ENCODE measurements at places on chromosomes 5 and 9.
A peak's percentile ranks its signal among the peaks of the same experiment; 100 is the strongest.

DNA sequence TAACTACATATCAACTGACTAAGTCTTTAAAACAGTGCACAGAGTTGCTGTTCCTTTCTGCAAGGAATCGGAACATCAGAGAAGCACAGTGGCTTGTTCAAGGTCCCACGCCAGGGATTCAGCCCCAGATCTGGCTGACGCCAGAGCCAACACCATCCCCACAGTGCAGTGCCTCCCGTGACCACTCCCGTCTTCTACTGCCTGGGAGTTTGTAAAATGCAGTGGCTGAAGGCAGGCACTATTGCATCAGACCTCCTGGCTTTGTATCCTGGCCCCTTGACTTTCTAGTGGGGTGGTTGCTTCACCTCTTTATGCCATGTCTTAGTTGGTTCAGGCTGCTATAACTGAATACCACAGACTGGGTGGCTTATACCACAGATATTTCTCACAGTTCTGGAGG is 131.0 kb downstream of the NSG2 start:
- no peaks in the 10 kb centered on the region for H3K36me3 ChIP-seq
- H3K4me3 ChIP-seq = no peak overlapping the region
- H3K4me1 ChIP-seq = no peaks in the 10 kb centered on the region
- peaks cover 2% of the 10 kb centered on the region for H3K27me3 ChIP-seq

GRCh38 chr5:151896031-151896691 is 28.5 kb downstream of the GLRA1 start:
- H3K27ac ChIP-seq = no peak overlapping the region
- H3K4me3 ChIP-seq = no peak overlapping the region
- no peaks in the 10 kb centered on the region for H3K4me1 ChIP-seq
- no peak for DNase-seq
- no peaks in the 10 kb centered on the region for H3K27me3 ChIP-seq

DNA sequence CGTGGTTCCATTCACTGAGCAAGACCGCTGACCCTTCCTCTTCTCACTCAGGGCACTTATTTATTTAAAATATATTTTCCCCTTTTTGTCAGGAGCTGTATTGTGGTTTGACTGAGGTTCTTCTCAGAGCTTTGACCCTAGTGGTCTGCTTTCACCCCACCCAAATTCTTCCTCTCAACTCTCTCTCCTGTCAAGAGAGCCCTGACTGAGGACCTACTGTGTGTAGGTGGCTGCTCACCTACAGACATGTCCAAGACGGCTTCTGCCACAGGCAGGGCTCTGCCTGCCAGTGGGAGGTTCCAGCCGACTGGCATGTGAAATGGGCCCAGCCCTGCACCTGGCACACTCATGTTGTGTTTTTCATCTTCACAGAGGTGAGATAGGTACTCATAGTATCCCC is 5.2 kb downstream of the DCANP1 start:
- no peak for DNase-seq
- H3K27ac ChIP-seq = no peak overlapping the region
- peaks cover 22% of the 10 kb centered on the region for H3K4me1 ChIP-seq
- H3K36me3 ChIP-seq = no peaks in the 10 kb centered on the region
- H3K27me3 ChIP-seq = no peaks in the 10 kb centered on the region

DNA sequence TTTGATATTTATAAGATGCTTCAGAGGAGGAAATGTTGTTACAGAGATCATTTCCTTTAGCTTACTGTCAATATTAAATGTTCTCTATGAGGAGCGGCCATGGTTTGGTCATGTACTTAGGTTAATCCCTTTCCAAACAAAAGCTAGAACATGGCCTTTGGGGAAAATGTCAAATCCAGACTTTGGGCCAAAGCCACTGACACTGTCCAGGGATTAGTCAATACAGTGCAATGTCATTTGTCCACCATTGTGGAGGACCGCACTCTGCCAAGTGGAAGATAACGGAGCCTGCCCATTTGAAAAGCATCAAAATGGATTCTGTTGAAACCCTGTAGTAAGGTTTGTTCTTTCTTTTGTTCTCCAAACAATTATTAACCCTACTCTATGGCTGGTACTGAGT is 50.1 kb downstream of the FRMPD1 start:
- no peak for DNase-seq
- H3K36me3 ChIP-seq = no peaks in the 10 kb centered on the region
- no peak overlapping the region for H3K27ac ChIP-seq

DNA sequence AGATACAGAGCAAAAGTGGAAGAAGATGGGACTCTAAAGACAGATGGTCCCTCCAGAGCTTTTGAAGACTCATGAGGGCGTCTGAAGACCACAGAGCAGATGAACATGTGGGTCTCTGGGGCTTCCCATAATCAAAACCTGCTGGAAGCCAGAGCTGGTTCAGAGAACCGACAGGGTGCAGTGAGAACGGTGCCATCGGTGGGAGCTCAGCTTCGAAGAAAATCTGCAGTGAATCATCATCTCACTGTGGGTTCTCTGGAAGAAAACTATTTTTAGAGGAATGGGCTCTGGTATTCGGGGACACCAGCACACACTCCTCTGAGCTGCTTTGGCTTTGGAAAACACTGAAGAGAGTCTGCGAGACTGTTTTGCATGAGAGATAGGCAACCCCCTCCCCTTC is 222.4 kb upstream of the PANK3 start:
- no peaks in the 10 kb centered on the region for H3K36me3 ChIP-seq
- no peak overlapping the region for H3K27ac ChIP-seq
- H3K4me3 ChIP-seq = no peak overlapping the region
- H3K4me1 ChIP-seq = no peaks in the 10 kb centered on the region

DNA sequence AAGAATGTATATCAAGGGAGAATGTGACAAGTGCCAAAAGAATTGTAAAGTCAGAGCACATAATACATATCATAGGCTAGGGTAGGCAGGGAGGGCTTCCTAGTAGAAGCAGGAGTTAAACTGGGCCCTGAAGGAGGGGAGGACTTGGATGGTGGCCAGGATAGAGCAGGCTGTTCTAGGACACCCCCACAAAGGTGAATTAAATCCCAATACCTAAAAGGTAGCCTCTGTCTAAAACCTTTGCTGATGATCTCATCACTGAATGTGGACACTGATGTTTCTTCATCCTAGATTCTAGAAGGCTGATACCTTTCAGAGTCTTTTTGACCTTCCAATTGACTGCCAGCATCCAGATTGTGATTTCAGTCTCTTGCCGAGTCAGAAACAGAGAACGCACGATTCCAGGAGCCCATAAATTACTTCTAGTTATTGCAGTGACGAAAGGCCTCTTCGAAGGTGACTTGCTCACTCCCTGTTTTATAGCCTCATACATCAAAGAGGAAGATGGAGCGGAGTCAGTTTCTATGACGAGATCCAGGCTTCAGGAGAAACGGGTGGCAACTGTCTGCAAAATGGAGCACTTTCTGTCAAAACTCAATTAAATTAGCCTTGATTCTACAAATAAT is 43.2 kb downstream of the KIF4B start:
- no peak overlapping the region for H3K27ac ChIP-seq
- no peaks in the 10 kb centered on the region for H3K27me3 ChIP-seq
- no peaks in the 10 kb centered on the region for H3K4me1 ChIP-seq
- no peak for DNase-seq

DNA sequence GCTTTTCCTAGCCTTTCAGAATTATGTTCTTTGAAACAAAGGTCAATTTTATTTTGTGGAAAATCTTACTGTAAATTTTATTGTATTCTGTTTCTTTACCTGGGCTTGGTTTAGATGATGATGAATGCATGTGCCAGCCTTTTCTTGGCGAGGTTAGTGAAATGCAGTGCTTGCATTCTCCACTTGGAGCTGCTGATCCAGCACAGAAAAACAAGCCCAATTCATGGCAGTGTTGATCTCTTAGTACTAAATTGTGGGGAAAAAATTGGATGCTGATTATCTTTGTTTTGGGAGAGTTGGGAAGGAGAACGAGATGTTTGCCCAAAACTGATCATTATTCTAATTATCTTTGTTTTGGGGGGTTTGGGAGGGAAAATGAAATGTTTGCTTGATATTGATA is 3.7 kb downstream of the HABP4 start:
- no peaks in the 10 kb centered on the region for H3K27me3 ChIP-seq
- peaks cover 6% of the 10 kb centered on the region for H3K4me1 ChIP-seq
- H3K4me3 ChIP-seq = no peak overlapping the region
- DNase-seq = no peak
- no peak overlapping the region for H3K27ac ChIP-seq

GRCh38 chr9:74245866-74246497 is 251.2 kb upstream of the RORB start:
- no peak for DNase-seq
- no peak overlapping the region for H3K4me3 ChIP-seq
- H3K27ac ChIP-seq = no peak overlapping the region
- no peaks in the 10 kb centered on the region for H3K36me3 ChIP-seq

GRCh38 chr5:130213607-130214006 is 309.3 kb downstream of the CHSY3 start:
- H3K27ac ChIP-seq = no peak overlapping the region
- H3K4me1 ChIP-seq = no peaks in the 10 kb centered on the region
- no peak for DNase-seq
- H3K27me3 ChIP-seq = no peaks in the 10 kb centered on the region
- no peak overlapping the region for H3K4me3 ChIP-seq

DNA sequence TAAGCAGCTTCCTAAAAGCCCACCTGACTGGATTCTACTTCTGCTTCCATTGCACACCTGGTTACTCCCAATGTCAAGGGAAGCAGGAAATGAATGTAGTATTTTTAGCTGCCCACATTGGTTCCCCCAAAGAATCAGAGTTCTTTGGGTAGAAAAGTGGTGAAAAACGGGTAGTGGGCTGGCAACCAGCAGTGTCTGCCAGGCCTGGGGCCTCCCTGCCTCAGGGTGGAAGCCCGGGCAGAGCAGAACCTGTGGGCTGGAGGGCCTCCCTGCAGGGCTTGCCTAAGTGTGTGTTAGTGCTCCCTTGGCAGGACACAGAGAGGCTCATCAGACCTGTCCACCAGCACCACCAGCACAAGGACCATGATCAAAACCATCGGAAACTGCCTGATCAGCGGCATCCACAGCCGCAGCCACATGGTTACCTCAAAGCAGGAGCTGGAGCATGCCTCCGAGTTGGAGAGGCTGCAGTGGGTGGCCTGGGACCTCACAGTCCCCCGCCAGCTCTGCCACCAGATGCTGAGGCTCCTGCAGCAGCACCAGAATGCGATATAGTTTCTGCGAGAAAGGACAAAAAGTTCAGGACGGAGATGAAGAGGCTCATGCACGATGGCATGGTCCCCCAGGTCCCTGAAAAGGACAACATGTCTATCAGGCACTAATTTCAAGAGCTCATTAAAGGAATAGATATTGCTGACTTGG is 72.2 kb downstream of the PTPDC1 start:
- no peaks in the 10 kb centered on the region for H3K27me3 ChIP-seq
- H3K36me3 ChIP-seq = no peaks in the 10 kb centered on the region
- no peak overlapping the region for H3K27ac ChIP-seq
- H3K4me3 ChIP-seq = no peak overlapping the region
- no peak for DNase-seq

DNA sequence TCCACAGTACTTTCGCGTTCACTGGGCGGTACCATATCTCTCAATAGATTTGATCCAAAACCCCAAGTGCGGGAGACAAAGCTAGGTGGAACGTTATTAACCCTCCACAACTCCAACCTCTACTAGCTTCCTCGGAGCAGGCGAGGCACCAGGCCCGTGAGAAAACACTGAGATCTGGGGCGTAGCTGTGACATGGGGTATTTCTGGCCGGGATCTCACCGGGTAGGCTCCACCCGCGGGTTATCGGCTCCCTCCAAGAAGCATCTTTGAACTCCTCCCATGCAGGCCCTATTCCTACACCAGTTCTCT is 350 bp upstream of the SLC25A46 start:
- DNase-seq = no peak
- H3K36me3 ChIP-seq = no peaks in the 10 kb centered on the region
- H3K4me3 ChIP-seq = peak overlapping the region; percentile 75
- H3K27ac ChIP-seq = peak overlapping the region; percentile 90

DNA sequence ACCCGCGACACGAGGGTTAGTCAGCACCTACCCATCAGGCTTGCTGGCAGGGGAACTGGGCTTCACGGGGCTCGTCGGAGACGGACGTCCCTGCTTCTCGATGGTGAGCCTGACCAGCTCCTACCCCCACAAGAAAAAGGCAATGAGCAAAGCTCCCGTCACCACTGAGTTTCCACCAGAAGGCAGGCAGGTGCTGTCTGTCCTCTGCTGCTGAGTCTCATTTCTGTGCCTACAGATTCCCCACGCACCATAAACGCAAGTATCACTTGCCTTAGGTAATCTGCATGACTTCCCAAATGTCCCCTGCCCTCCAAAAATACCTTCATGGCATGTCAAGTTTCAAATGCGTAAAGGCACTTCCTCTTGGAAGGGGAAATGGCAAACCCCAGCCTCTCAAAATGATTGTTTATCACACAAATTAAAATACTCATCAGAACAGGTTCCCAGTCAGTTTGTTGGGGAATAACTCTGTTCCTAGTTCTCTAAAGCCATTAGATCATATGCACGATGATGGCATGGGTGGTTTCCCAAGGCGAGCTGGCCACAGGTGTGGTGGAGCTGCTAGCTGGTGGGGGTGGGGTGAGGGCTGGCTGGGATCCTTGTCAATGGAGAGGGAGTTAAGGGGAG is 85.0 kb downstream of the PRRT1B start:
- no peaks in the 10 kb centered on the region for H3K27me3 ChIP-seq
- peaks cover 37% of the 10 kb centered on the region for H3K4me1 ChIP-seq
- H3K27ac ChIP-seq = peak overlapping the region; percentile 88
- peaks cover 17% of the 10 kb centered on the region for H3K36me3 ChIP-seq

- no peaks in the 10 kb centered on the region for H3K4me1 ChIP-seq
- H3K36me3 ChIP-seq = no peaks in the 10 kb centered on the region
- no peak overlapping the region for H3K27ac ChIP-seq
- no peak for DNase-seq
- no peak overlapping the region for H3K4me3 ChIP-seq
Observed at GRCh38 chr9:112434487-112434886, 52.1 kb upstream of the KIAA1958 start.

DNA sequence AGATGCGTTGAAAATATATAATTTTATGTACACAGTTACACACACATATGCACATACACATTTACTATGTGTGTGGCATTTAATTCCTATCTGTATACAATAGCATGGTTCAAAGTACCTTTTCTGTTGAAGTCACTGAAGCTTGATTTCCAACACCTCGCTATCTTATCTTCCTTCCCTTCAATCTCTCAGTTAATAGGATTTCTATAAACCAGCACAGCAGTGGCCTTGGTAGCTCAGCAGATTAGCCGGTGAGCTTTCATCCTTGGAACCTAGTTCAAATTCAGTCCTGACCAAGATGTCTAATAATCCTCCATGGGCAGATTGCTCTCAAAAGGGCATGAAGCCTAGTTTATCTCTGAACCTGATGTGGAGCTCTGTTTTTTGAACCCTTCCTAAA is 2389.5 kb downstream of the MAT2B start:
- DNase-seq = no peak
- H3K4me1 ChIP-seq = no peaks in the 10 kb centered on the region
- H3K27me3 ChIP-seq = no peaks in the 10 kb centered on the region
- H3K4me3 ChIP-seq = no peak overlapping the region

DNA sequence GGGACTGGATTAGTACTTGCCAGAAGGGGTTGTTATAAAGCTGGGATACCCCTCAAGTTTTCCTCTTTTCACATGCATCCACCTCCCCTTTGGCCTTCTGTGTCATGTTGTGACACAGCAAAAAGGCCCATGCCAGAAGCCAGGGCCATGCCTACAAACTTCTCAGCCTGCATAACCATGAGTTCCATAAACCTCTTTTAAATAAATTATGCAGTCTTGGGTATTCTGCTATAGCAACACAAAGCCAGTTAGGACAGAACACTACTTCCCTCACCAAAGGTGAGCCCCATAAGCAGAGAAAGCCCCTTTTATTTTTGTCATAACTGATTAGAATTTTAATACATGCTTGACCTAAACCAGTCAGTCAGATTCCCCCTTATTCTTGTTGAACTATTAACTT is 801.3 kb downstream of the DNAH5 start:
- no peaks in the 10 kb centered on the region for H3K27me3 ChIP-seq
- DNase-seq = no peak
- no peaks in the 10 kb centered on the region for H3K4me1 ChIP-seq
- no peak overlapping the region for H3K4me3 ChIP-seq
